CD4-positive, CD25-positive, alpha-beta regulatory T cell (primary cell): ENCODE measurements at places on chromosomes 16 and 17. TPM values are rescaled to one million over a fixed set of nuclear protein-coding genes. Genes with fewer than 3 reads are reported as not detected.

The MAP2K6 gene
- 17.3 TPM for total RNA-seq

The CCL1 gene
- total RNA-seq, result not detected

The INO80E gene
- 105 TPM for total RNA-seq

The CCDC144A gene
- 21.8 TPM for total RNA-seq

The BOLA2 gene
- 7.4 TPM for total RNA-seq

The UTS2R gene
- not detected for total RNA-seq

The KRTAP3-3 gene
- not detected for total RNA-seq

The BTBD17 gene
- not detected for total RNA-seq

The DRC3 gene
- total RNA-seq, result not detected

The WNK4 gene
- not detected for total RNA-seq

The UNC13D gene
- 149 TPM for total RNA-seq

The AANAT gene
- not detected for total RNA-seq

The ZNHIT3 gene
- total RNA-seq, result 51.5 TPM

The GNG13 gene
- not detected for total RNA-seq

The TIMP2 gene
- 6.5 TPM for total RNA-seq

The TEX19 gene
- not detected for total RNA-seq

The PRR35 gene
- total RNA-seq, result not detected

The STX1B gene
- 0.74 TPM for total RNA-seq

The KLHL10 gene
- total RNA-seq, result not detected

The ANKS4B gene
- not detected for total RNA-seq

The ITPRIPL2 gene
- total RNA-seq, result 0.15 TPM

The METTL23 gene
- 44.1 TPM for total RNA-seq

The C16orf92 gene
- not detected for total RNA-seq

The FA2H gene
- total RNA-seq, result 1.8 TPM

The SP2 gene
- total RNA-seq, result 35.0 TPM

The PSMD3 gene
- 62.4 TPM for total RNA-seq

The KCNG4 gene
- not detected for total RNA-seq
